Left lung (tissue), 14 donors: ENCODE measurements at places on chromosomes 1 and 21.

GRCh38 chr1:246515390-246516005 lies 8.4 kb upstream of the SMYD3 start:
- no peak for DNase-seq

DNA sequence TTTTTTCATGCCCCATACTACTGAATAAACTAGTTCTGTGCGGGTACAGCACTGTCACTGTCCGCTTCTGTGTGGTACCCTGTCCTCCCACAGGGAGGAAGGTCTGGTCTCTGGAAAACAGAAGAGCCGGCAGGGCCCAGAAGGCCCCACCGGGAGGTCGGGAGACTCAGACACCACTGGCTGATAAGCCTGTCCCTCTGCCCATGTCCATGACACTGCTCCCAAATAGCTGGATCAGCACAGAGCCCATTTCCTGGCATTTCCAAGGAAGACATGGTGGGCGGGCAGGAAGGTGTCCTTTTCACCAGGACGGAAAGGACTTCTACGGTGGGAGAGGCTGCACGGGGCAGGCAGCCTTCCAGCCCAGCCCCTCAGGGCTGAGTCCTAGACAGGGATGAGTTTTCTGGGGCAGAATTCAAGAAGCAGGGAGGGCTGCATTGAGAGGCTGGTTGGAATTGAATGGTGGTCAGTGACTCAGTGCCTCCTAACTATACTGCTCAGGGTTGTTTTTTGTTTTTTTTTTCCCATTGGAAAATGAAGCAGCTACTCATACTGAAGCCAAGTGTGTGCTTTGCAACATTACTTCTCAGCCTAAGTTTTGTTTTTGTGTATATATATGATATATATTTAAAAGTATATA lies 7.1 kb downstream of the PSRC1 start:
- DNase-seq, result peak; percentile 38

DNA sequence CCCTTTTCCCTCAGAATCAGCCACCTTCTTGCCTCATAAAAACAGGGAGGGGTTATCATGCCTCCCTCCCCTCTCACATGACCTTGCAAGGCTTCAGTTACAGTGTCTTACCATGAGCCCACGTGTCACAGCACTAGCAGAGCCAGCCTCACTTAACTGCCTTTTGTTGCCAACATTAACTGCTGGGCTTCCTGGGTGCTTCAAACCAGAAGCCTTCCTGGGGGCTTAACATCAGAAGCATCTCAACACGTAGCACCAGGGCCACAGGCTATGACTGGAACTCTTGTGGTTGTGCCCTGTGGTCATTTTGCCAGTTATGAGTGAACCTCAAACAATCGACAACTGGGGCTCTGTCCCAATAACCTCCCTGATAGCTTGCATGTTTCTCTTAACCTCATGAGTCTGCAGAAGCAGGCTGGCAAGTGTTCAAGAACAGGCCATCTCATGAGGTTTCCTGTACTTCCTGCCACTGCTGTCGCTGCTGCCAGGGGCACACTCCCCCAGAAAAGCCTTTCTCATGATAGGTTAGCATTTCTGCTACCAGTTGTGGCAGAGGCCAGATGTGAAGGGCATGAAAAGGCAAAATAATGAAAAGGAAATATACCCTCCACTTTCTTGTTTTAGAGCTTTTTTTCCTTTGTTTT lies 132.2 kb downstream of the GLUL start:
- peak; percentile 68 for DNase-seq

DNA sequence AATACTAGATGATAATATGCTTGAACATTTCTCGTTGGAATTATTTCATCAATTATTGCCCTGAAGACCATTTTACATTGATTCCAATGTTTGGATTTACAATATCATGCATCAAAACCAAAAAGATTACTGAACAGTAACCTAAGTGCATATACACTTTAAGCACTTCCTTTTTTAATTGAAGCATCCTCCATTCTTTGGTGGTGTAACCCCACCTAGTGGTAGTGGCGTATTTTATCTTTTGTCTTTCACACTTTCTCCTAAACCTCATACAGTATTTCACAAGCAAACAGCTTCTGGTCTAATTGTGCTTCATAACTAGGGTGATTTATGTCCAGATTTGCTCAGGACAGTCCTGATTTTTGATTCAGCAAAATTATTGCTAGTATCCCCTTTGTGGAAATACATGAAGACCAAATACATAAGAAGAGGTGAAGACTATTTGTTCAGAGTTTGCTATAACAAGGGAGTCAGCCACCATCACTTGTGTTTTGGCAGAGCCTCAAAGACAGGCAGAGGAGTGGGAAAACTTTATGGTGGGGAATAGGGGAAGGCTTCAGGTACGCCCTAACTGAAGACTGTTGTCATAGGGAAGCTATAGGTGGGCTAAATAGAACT lies 3.4 kb upstream of the NVL start:
- DNase-seq, result no peak

DNA sequence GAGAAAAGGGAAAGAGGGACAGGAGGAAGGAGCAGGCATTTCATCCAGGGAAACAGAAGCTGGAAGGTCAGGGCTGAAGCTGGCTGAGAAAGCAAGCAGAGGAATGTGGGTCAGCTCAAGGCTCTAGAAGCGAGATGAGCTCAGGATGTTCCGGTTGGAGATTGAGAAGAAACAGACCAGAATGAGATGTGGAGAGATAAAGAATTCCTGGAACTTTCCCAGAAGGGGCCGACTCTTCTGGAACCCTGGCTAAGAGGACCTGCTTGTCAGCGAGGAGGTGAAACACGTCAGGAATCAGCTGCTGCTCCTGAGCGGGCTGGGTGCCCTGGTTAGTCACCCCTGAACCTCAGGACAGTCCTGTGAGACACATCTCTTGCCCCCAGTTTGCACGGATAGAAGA lies 75.9 kb downstream of the HUNK start:
- DNase-seq, result no peak
